Activated naive CD8-positive, alpha-beta T cell treated with anti-CD3 and anti-CD28 coated beads, Interleukin-2, amount 10 ng/mL, durations not matched to agents 7 days and 5 days (primary cell): ENCODE measurements at places on chromosomes 2 and 18. TPM values are rescaled to one million over a fixed set of nuclear protein-coding genes. Genes with fewer than 3 reads are reported as not detected.

The EMILIN1 gene
- total RNA-seq: 0.91 TPM

The MRO gene
- not detected for total RNA-seq

The UPP2 gene
- not detected for total RNA-seq

The CYP1B1 gene
- total RNA-seq: 8.6 TPM

The EEF1B2 gene
- 561 TPM for total RNA-seq

The SERPINB5 gene
- not detected for total RNA-seq

The KYNU gene
- 0.14 TPM for total RNA-seq

The IL18RAP gene
- total RNA-seq: 16.7 TPM

The LOXHD1 gene
- 0.39 TPM for total RNA-seq

The NXPH2 gene
- total RNA-seq: not detected

The AMER3 gene
- total RNA-seq: not detected

The LRP1B gene
- total RNA-seq: not detected

The MEP1B gene
- not detected for total RNA-seq

GRCh38 chr2:70141902-70142589, 48.8 kb downstream of the C2orf42 start:
- DNase-seq: no peak

DNA sequence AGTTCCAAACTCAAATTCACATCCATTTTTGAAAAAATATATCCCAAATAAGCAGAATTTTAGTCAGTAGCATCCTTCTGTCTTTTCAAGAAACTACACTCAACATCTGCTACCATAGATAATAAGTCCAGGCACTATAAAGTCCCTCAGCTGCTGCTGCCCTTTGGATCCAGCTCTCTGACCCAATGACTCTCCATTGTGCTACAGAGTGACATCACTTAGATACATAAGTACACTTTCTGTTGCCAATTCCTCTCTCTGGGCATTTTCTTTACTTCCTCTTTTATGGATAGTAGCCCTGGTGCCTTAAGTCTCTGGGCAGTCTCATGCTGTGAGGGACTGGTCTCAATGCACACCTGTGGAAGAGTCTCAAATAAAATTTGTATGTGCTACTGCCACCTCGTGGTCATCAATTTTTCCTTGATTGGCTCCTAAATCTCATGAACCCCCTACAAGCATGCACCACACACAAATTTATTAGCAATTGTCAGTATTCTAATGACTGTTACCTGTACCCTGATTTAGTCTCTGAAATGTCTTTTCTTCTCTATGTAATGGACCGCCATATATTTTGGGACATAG, 219.2 kb downstream of the LRP1B start:
- no peak for DNase-seq

GRCh38 chr2:237673130-237674001, 46.0 kb downstream of the LRRFIP1 start:
- DNase-seq: peak; percentile 72

- DNase-seq: no peak
These were observed 25.1 kb downstream of the STK25 start for GRCh38 chr2:241483305-241483704.

GRCh38 chr2:158481116-158481515, 24.4 kb downstream of the PKP4 start:
- no peak for DNase-seq

DNA sequence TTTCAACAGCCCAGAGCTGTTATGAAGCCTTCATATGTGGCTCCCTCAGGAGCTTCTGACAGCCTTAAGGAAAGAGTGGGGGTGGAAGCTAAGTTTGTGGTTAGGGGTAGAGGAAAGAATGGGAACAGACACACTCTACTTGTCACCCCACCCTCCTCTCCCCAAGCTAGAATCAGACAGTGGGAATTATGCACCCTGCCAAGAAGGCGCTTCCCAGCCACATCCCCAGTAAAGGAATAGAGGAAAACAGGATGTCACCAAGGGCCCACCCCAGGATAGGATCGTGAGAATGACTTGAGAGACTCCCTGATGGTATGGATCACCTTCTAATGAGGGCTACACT, 32.4 kb upstream of the EML4 start:
- no peak for DNase-seq

- no peak for DNase-seq
These were observed 272.6 kb upstream of the UBE2E3 start for GRCh38 chr2:180707884-180708205.

GRCh38 chr2:231355508-231356465, 39.7 kb upstream of the B3GNT7 start:
- DNase-seq: no peak

GRCh38 chr18:43525169-43525568, 247.9 kb upstream of the SYT4 start:
- no peak for DNase-seq

DNA sequence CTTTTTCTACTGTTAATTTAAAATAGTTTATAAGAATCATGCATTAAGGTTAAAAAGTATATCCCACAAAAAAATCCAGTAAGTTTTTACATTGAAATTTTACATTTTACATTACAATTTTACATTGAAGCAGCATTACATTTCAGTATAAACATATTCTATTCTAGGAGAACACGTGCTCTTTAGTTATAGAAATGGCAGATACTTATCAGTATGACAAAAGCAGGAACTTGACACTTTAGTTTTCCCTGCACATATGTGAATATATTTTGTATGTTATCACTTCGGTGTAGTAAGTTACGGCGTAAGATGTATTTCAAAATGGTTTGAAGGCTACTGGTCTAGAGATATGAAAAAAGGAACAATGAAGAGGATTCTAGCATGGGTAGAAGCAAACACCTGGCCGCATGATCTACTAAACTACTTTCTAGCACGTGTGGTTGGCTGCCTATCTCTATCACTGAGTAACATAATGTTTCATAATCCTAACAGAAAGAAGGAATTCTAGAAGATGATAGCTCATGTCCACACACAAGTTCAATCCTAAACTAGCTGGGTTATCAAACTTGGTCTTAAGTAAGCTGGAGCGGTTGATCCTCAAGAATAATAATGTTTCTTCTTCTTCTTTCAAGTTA, 5.4 kb downstream of the IMMT start:
- no peak for DNase-seq

GRCh38 chr2:38823386-38823785, 45.4 kb downstream of the GEMIN6 start:
- no peak for DNase-seq

DNA sequence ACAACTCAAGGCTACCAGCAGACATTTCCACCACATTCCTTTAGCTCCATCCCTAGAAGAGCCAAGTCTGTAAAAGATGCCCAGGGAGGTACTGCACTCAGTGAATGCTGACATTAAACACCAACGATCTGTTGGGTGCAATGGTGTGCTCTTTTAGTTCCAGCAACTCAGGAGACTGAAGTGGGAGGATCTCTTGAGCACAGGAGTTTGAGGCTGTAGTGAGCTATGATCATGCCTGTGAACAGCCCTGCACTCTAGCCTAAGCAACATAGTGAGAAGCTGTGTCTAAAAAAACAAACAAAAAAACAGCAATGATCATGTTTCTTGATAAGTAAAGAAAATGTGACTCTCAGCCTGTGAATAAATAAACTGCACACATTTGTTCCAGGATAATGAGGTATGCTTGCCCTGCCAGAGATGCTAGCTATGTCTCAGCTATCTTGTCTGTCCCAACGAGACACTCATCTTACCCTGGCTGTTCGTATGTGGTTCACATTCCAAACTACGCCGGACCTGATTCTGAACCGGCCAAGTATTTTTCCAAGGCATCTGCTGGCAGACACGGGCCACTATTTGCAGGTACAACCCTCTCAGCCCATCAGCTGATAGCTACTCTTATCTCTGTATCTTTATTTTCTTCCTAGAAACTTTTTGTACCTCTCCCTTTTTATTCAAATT, 21.8 kb downstream of the TMEM182 start:
- DNase-seq: no peak

DNA sequence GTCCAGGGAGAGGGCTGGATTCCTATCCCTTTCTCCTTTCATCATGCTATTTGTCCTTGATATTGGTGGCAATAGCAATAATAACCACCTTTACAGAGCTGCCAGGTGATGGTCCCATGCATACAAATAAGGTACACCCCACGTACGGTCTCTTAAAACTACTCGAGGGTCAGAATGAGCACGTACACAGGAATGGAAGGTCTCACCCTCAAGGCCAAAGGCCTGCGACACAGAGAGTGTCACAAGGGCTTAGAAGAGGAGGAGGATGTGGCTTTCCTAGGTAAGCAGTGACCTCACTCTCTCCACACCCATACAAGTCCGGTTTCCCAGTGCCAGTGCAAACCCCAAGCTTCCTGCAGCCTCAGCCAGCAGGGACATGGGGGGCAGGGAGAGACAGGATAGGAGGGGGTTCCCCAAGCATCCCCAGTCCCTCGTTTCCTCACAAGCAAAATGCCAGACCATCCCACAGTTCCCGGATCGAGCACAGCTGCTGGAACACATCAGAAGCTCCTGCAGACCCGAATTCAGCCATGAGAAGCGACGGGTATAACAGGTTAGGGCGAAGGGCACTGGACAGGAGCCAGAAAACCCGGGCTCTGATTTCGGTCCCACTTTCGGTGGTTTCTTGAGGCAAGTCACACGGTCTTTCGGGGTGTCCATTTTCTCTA, 49.2 kb downstream of the PLB1 start:
- DNase-seq: peak; percentile 59

GRCh38 chr2:61379521-61379920, 91.4 kb downstream of the USP34 start:
- DNase-seq: no peak

DNA sequence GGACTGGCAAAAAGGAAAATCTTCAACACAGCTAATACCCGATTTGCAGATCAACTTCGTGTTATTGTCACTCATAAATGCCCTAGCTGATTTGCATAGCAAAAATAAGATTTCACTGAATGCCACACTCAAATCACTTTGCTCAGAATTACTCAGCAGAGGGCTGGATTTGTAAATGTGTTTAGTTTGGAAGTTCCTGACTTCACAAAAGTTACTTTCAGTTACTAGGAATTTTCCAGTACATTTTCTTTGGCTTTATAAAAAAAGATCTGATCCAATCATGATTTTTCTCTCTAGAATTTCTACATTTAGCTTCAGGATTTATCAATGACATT, 433.3 kb upstream of the ID2 start:
- DNase-seq: no peak

DNA sequence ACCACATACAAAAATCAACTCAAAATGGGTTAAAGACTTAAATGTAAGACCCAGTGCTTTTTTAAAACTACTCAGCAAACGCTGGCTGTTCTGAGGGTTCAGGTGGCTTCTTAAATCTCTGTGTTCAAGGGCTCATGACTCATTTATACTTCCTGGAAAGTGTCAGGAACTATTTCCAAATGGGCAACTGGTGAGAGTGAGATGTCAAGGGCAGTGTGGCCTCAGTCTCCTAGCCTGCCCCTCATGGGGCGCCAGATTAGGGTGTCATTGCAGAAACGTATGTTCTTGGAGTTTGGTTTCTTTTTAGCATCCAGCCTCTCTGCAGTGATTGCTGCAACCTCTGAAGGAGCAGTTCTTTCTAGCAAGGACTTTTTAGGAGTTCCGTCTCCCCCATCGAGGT, 485.4 kb downstream of the TNS1 start:
- DNase-seq: no peak

- DNase-seq: no peak
These were observed 579.3 kb downstream of the PIK3C3 start for GRCh38 chr18:42534313-42534712.

DNA sequence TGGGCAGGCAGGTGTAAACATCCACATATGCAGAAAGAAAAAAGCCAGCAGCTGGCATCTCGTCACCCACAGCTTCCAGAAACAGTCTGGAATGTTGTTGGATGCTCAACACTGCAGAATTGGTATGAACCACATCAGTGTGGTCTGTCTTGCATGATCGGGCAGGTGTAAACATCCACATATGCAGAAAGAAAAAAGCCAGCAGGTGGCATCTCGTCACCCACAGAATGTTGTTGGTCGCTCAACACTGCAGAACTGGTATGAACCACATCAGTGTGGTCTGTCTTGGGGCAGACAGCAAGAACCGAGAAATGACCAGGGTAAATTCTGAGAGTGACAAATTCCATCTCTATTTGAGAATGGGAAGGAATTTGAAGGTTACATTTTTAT, 39.6 kb downstream of the DOCK10 start:
- no peak for DNase-seq

DNA sequence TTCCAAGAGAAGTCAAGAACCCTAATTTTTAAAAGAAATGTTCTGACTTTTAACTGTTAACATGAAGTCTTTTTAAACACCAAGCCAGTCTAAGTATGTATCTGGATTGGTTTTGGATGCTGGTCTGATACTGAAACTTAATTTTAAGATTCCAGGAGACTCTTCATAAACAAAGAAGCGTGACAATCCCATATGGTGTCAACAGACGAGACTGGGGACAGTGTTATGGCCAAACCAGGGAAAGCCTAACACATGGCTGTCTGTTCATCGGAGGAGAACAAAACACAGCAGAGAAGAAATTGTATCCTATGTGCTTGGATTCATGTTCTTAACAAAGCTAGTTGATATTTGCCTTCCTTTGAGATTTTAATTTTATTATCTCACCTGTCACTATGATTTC, 80.5 kb upstream of the UPP2 start:
- DNase-seq: no peak

DNA sequence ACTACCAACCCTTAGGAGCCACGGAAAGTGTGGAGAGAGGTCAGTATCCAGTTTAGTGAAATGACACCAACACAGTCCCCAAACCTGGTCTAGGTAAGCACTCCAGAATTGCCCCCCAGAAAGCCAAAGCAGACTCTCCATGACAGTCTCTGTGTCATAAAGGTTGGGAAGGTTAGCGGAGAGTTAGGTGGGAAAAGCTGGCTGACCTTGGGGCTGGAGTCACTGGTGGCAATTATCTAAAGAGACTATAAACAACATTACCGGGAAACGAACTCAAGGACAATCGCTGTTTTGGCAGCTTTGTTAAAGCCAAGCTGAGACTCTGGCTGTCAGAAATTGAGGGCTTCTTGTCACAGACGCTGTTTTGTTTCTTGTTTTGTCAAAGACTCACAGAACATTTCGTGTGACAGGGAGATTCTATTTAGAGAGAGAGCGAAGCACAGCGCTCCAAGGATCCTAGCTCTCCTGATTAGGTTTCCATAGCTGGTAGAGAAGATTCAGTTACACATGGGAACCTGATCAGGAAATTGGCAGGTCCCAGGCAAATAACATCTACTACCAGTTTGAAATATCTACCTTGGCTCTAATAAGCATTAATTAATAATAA, 111.3 kb downstream of the LNPK start:
- DNase-seq: no peak

DNA sequence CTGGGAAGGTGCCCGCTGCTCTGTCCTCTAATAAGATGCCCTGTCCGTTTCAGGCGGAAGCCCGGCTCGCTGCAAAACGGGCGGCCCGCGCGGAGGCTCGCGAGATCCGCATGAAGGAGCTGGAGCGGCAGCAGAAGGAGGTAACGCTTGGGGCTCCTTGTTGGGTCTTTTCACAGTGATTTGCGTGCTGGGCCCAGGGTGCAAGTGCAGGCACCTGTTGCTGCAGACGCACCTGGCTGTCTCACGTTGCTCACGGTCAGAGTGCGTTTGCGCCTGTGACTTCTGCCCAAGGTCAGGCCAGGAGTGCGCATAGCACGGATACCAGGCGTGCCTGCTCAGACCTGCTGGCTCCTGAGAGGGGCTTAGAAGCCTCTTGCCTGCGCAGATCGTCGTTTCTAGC, 81.1 kb downstream of the LRRFIP1 start:
- no peak for DNase-seq

GRCh38 chr18:71936744-71937143, 607.4 kb downstream of the CBLN2 start:
- no peak for DNase-seq

GRCh38 chr2:240933966-240934700, 28.0 kb downstream of the CROCC2 start:
- no peak for DNase-seq

GRCh38 chr2:124081154-124081716, 56.1 kb downstream of the CNTNAP5 start:
- no peak for DNase-seq

- DNase-seq: no peak
These were observed 49.0 kb upstream of the DSG1 start for GRCh38 chr18:31268985-31269406.
